ENCODE measurements at places on chromosomes 7 and 10. TPM values are rescaled to one million over a fixed set of nuclear protein-coding genes. Genes with fewer than 3 reads are reported as not detected.

The AKR1D1 gene
- total RNA-seq: not detected

The NAT16 gene
- total RNA-seq: not detected

The LAMB4 gene
- not detected for total RNA-seq

The HMX3 gene
- not detected for total RNA-seq

The ASB15 gene
- not detected for total RNA-seq

The ASIC3 gene
- 3.7 TPM for total RNA-seq

The PRKG1 gene
- total RNA-seq: not detected

The C7orf57 gene
- not detected for total RNA-seq

The PDLIM1 gene
- total RNA-seq: 20.6 TPM

The NKX2-3 gene
- total RNA-seq: not detected

The GLI3 gene
- total RNA-seq: not detected

The XPNPEP1 gene
- total RNA-seq: 77.6 TPM

The ACSL5 gene
- total RNA-seq: 51.6 TPM

The PROSER2 gene
- total RNA-seq: 0.33 TPM

The SH2D4B gene
- 0.15 TPM for total RNA-seq

The PDE6C gene
- total RNA-seq: not detected

Measured in activated naive CD4-positive, alpha-beta T cell treated with anti-CD3 and anti-CD28 coated beads, Interleukin-2, amount 10 ng/mL, durations not matched to agents 5 hours and 36 hours (primary cell).